Umbilical cord (tissue), 2 donors: ENCODE measurements at places on chromosomes 12 and 14.
A peak's percentile ranks its signal among the peaks of the same experiment; 100 is the strongest.

DNA sequence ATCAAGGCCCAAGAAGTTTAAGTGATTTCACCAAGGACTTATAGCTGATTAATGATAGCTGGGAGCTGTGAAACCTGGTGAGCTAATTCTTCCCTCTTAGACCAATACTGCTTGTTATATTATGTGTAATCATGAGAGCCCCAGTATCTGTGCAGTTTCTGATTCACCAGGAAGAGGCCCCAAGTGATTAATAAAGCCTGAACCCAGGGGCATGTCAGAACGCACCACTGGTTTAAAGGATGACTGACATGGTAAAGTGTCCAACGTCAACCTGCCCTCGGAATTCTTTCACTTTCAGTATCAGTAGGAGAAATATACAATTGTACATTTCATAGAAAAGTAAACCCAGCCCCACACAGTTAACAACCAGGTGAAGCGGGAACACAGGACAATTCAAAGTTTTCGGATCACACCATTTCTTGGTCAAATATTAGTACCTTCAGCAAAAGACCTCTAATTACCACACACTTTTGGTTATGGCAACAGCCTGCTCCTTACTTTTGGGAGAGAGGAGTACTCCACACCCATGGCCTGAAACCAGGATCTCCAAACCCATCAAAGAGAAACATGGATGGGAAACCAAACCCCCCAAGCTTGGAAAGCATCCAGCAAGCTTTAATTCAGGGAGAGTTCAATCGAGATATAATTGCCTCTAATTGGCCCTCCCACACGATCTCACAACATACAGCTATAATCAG is 28.5 kb downstream of the TMCC3 start:
- no peak for DNase-seq

GRCh38 chr14:71647086-71647784 is 285.0 kb upstream of the RGS6 start:
- DNase-seq: peak; percentile 52

DNA sequence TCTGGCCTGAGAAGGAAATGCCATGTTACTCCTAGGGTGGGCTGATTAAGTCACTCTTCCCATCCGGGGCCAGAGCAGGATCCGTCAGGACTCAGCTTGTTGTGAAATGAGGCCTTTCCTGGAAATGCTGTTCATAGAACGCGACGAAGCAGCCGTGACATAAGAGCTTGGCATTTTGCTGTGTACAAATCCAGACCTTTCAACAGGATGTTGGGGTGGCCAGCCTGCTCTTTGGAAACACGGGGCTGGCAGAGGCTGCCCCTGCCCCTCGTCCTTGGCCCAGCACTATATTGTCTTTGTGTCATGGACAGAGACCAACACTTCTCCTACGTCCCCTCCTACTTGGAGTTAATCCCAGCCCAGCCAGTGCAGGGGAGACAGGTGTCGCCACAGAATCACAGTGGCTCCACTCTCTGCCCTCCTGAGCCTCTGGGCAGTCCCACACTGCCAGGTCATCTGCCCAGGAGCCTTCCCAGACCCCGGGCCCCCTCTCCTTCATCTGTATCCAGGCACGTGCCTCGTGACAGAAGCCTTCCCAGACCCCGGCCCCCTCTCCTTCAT is 18.6 kb upstream of the EIF5 start:
- DNase-seq: peak; percentile 29

DNA sequence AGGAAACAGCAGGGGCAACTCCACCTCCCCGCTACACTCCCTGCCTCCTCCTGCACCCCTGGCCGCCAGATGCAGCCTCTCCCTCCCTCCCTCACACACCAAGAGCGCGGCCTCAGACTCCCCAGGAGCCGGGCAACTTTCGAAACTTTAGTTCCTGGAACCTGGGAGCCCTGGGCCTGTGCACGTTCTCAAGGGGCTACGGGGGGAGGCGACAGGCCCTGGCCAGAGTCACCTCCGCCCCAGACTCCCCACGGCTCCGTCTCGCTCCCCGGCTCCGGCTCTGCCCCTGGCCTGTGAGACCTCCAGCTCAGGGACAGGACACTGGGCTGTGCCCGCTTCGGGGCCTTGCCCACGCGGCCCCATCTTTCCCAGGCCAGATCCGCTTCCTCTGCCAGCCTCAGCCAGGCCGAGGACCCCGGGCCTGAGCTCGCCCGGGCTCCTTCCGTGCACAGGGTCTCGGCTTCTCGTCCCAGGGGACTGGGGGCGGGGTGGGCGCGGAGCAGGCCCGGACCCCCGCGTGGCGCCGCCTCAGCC is 5.5 kb downstream of the AMN start:
- DNase-seq: peak; percentile 33

DNA sequence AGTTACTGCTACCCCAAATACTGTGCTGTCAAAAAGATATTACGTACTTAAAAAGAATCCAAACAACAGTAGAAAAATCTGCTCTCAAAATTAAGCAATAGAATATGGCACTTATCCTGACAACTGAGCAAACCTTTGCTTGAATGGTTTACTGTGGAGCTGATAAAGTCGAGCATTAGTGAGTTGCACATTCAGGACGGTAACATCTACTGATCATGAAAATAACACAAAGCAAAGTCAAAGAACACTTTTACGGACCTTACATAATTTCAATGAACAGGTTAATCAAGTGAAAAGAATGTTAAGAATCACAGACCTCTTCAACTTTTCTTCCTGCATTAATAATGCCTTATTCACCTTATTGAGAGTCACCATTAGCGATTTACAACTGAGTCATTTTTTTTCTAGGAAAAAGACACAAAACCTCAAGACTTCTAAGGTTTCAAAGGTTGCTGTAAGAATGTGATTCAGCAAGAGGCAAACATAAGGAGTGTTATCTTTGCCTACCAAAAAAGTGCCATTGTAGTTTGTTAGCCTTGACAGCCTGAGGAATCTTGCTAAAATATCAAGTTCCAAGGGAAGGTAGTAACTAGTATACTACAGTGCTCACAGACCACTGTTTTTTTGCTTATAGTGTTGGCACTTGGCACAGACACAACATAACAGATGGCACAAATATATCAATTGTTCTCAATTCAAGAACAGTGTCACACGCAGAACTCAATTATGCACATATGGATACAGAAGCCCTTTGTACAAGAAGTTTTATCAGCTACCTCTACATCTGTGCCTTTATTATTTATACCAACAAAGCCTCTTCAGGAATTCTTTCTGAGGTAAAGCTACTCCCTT is 334.2 kb upstream of the RPL10L start:
- no peak for DNase-seq

DNA sequence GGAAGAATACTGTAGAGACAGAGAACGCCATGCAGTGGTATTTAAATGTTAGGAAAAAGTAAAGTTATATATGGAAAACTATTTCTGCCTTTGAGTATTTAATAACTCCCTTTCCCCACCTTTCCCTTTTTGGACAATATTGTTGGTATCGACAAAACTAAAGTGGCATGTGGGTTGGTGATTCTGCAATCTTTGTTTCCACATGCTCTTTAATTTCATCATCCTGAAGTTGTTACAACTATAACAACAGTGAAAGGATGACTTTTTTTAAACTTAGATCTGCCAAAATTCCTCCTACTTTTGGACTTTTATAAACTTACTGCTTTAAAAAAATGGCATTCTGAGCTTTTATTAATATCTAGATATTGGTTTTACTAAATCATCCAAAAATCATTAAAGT is 25.3 kb downstream of the TTC8 start:
- DNase-seq: no peak

- DNase-seq: no peak
Measured at GRCh38 chr12:29131539-29131938, 17.5 kb upstream of the FAR2 start.

GRCh38 chr14:92524602-92525185 is 11.1 kb downstream of the RIN3 start:
- DNase-seq: no peak

GRCh38 chr14:101908795-101909194 is 55.6 kb upstream of the DYNC1H1 start:
- DNase-seq: no peak

GRCh38 chr12:20946732-20947131 is 136.2 kb downstream of the SLCO1B3 start:
- no peak for DNase-seq

DNA sequence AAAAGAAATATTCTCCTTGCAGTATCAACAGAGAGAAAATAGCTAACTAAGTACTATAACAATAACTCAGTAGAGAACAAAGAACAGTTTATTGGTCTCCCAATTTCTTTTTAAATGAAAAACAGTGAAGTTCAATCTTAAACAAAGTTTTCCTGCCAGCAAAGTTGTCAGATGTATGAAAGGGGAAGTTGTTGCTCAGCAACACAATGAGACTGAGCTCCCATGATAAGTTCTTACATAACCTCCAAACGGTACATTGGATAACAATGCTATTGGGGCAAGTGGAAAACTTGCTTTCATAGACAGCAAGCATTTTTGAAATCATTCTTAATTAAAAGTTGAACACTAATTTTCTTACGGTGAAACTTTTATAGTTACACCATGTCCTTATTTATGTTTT is 94.9 kb downstream of the ALG10B start:
- DNase-seq: no peak

GRCh38 chr14:44149597-44149996 is 357.5 kb downstream of the FSCB start:
- DNase-seq: no peak

DNA sequence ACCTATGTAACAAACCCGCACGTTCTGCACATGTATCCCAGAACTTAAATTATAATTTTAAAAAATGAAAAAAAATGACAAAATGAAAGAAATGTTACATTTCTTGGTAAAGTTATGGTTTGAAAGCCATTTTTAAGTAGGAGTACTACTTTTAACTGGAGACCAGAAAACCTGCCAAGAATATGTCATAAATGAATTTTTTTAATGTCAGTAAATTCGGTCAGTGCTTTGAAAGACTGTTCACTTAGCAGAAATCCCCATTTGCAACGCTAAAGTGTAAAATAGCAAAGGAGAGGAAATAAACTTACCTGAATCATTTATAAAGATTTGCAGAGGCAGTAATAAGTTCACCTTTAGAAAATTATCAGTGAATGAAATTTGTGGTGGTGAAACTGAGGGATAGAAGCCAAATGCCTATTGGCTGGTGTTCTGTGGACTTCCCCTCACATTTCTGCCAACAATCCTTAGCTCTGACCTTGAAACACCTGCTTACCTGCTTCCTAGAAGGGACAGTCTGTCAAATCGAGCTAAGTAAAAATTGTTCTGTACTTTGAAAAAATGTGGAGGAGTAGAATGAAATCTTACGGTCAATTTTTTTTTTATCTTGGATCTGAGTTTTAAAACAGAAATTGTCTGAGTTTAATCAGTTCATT is 714.2 kb downstream of the SLC6A15 start:
- DNase-seq: no peak
